GDM1 (cell line): ENCODE measurements at places on chromosomes 11 and 22.

GRCh38 chr22:32653823-32654222 lies 147.7 kb upstream of the TIMP3 start:
- no peak for DNase-seq

DNA sequence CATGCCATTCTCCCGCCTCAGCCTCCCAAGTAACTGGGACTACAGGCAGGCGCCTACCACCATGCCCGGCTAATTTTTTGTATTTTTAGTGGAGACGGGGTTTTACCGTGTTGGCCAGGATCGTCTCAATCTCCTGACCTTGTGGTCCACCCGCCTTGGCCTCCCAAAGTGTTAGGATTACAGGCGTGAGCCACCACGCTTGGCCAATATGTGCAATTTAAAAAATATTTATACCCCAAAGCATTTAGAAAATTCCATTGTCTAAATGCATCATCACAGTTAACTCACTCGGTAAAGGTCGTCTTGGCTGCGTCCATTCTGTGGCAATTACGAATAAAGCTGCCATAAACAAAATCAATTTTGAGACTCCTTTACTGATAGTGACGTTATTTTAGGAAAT lies 36.2 kb downstream of the EP300 start:
- no peak for DNase-seq

GRCh38 chr11:64132982-64133705 lies 32.8 kb downstream of the MACROD1 start:
- no peak for DNase-seq

- DNase-seq: no peak
Measured at GRCh38 chr11:67392183-67392715, 463 bp downstream of the RAD9A start.

GRCh38 chr22:32682990-32683389 lies 118.5 kb upstream of the TIMP3 start:
- no peak for DNase-seq

DNA sequence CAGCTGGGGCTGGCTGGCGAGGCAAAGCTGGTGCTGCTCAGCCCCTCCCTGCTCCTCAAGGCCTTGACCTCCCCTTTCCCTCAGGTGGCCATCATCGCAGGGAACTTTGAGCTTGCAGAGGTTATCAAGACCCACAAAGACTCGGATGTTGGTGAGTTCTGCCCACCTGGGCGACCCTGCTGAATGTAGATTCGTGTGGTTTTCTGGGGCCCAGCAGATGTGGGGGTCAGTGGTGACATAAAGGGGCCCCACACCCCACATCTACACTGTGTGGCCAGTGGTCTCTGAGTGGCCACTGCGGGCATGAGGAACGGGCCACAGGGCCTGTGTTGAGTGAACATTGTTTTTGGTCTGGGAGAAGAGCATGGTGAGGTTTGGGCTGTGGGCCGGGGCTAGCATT lies 11.9 kb downstream of the SHANK3 start:
- no peak for DNase-seq

GRCh38 chr22:37777122-37777687 lies 30.5 kb upstream of the GCAT start:
- DNase-seq: no peak

DNA sequence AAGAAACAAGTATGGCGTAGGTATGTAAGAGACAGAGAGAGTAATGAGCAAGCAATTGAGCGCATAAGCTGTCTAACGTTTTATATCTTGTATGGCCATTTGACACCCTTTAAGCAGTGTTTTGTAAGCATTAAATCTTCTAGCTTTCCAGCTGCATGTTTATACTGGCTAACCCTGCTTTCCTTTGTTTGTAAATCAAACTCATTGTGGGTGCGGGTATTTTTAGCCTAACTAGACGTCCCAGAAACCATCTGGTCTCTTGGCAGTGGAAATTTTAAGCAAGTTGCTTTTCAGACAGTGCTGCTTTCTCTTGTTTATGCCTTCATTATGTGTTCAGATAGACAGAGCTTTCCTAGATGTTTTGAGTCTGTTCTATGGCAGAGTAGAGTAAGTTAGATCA lies 73.5 kb downstream of the RNF169 start:
- DNase-seq: no peak

GRCh38 chr11:103737747-103738146 lies 298.7 kb upstream of the DDI1 start:
- DNase-seq: no peak

GRCh38 chr11:128311742-128312719 lies 275.3 kb downstream of the ETS1 start:
- DNase-seq: no peak

DNA sequence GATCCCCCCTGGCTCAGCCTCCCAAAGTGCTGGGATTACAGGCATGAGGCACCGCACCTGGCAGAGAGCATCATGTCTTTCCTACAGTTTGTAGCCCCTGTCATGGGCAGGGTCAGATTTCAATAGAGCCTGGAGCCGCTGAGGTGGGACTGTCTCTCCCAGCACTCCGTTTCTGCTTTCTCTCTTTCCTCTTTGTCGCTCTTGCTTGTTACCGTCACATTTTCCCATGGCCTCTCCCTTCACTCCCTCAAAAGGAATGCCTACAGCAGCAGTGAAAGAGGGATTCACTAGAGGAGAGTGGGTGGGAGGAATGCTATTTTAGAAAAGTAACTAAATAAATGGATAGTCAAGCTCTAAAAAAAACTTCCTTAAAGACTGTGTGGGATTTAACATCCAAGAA lies 136.7 kb upstream of the TTC12 start:
- DNase-seq: no peak

DNA sequence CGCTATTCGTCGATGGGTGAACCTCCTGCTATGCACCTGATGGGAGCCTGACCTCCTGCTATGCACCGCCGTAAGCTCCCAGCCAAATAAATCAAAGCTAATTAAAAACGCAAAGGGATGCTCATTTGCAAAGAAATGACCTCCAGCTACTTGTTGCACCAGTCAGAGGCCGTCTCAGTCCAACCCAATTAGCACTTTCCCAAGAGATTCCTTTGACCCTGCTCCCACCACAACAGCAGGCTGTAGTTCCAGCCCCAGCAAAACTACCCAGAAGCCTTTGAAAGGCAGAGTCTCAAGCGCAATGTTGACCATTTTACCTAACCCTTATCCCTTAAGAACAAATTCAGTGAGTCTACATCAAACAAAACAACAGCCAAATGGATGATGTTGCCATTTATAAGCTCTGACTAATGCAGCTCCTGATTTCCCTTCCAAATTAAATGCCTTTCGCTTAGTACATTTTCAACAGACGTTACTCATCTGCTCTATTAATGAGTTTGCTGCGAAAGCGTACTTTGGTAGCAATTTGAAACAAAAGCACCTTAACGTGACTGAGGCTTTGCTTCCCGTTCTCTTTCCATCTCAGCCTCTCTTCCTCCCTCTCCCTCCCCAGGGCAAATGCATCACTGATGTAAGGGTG lies 17.2 kb upstream of the BSX start:
- no peak for DNase-seq

DNA sequence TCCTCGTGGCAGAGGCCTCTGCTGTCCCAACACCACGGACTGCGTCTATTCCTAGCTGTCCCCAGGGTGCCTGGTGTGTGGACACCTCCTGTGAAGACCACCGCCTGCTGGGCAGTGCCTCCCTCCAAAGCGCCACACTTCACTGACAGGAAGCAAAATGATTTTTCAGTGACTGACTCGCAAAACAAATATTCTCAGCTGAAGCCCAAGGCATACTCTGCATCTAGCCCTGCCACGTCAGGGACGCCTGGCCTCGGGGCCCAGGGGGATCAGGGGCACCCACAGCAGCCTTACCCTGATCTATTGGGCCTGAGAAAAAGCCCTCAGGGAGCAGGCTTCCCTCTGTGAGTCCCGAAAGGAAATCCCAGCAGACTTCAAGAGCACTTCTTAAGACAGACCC lies 2.2 kb downstream of the BRD1 start:
- DNase-seq: no peak

DNA sequence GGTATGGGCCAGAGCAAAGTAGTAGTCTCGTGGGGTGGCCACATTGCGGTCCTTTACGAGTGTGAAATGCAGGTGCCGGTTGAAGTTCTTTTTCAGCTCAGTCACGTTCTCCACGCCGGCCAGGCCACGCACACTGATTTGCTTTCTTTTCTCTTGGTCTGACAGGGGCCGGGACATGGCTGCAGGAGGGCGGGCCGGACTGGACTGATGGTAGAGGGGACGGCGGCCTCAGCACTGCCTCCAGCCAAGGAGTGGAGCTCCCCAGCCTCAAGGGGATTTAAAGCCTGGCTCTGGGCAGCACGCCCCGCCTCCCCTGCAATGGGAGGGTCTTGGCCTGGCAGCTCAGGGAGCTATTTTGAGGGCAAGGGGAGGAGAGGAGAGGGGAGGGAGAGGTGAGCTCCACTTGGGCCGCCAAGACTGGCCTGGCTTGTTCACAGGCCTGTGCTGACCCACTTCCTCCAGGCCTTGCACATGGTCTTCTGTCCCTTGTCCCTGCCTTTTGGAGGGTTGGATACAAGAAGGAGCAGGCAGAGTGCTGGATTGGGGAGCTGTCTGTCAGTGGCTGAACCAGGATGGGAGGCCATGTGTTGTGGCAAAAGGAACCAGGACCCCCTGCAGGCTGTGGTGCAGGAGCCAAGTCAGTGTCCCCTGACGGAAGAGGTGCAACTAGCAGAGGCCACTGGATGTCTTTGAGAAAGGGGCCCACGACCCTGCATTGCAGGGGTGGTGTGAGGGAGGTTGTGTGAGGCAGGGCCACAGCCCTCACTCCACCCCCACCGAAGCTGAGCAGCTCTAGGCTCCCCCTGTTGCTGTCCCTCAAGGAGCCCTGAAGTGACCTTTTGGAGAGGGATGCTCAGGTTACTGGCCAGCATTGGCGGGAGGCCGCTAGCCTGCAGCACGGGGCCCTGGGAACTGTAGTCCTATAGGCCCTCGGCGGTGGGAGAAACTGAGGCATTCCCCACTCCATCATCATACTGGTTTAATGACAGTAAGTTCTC lies at the start of gene PYGM:
PYGM (minus strand) TSS at position 253 of the 998 bp plus-strand sequence; CDS start at position 177, 76 bp downstream.
- DNase-seq: no peak

DNA sequence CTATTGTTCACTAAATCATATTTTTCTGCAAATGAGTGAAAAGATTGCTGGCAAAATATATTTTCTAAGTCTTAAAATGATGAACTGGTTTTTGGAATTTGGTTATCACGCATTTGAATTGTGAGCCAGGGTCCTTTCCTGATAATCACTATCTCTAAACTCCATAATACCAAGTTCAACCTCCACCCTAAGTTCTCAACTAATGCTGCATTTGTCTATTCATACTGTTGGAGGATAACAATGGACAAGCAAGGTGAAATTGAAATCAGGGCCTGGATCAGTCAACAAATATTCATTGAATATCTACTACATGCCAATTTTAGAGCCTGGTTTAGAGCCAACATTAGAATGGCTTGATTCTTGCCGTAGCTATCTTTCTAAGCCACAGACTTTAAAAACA lies 4.7 kb upstream of the PCF11 start:
- DNase-seq: no peak

GRCh38 chr22:20571531-20572007 lies 64.2 kb downstream of the MED15 start:
- no peak for DNase-seq

DNA sequence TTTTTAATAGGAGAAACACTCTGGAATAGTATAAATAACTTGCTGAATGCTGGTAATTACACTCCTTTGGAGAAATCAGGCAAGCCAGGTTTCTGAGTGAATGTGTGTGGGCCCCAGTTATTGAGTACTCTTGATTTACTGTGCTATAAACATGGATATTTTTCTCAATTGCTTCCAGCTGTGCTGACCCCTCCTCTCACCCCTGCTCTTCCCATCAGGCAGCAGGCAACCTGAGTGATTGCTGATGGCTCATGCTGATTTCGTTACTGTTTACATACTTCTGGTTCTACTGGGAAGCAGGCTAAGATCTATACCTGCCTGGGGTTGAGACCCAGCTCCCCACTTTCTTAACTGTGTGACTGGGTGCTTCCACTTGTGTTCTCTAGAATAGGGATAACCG lies 68.5 kb downstream of the DHCR7 start:
- no peak for DNase-seq

DNA sequence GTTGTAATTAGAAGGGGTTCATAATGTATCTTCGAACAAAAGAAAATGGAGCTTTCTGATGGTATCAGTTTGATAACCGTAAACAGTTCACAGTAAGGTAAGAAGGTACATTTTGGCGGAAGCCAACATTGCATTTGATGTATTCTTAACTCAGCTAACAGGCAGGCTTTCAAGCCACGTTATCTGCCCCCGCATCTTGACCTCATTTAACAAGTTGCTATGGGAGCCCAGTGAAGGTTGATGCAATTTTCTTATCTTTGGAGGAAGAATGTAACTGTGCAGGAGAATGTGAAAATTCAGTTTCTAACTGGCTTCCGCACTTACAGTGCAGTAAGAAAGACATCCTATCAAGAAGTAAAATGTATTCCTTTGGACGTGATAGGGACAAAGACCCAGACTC lies 110.6 kb downstream of the ETS1 start:
- no peak for DNase-seq

DNA sequence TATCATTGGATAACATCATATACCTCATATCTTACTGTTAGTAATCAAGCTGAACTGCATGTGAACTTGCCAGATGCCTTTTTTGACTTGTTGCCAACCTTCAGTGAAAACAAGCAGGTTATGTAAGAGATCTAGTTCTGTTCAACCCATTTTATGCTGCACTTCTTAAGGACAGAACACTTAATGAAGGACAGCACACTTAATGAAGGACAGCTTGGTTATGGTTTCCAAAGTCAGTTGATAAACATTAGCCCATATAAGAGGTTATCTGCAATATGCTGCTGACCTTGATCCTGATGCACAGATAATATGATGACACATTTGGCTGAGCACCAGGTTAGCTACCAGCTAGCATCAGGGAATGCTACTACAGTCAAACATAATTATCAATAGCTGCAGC lies 358.7 kb upstream of the PDGFD start:
- no peak for DNase-seq

- no peak for DNase-seq
Measured at GRCh38 chr11:20360650-20361049, 2.9 kb upstream of the HTATIP2 start.

DNA sequence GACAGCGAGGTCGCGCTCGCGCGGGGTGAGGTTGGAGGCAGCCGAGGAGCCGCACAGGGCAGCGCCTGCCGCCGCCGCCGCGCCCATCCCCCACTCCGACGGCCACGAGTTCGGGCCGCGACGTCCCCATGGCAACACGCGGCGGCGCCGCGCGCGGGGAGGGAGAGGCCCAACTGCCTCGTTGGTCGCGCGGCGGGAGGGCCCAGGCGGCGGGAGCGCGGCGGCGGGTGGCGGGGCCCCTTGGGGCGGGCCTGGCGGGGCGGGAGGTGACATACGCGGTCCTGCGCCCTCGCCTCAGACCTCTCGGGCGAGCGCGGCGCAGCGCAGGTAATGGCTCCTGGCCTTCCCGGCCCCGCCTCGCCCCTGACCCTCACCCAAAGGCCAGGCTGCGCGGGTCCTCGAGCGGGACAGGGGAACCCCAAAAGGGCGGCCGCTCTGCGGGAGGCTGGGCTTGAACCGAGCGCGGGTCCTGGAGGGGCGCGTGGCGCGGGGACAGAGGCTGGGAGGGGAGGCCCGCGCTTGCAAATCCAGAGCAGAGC lies at the start of gene DEUP1:
DEUP1 (plus strand) TSS at position 297 of the 539 bp plus-strand sequence. CDS start 1,518 bp downstream, outside the sequence.
- DNase-seq: no peak

DNA sequence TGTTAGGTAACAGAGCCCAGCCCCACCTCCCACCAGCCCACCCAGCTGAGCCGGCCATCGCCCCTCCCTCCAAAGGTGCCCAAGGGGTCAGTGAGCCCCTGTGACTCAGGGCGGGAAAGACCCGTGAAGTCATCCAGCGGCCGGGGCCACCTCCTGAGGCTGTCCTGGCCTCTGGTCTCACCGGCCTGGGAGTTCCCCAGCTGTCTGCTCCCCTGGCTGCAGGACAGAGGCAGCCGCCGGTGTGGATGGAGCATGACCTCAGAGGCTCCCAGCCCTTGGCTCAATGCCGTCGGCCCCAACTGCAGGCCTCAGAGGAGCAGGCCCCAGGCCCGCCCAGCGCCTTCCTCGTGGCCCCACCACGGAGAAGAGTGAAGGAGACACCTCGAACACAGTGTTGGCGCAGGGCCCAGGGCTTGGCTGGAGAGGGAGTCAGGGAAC lies 28.7 kb downstream of the RPL3 start:
- no peak for DNase-seq
